ENCODE measurements at places on chromosomes 6 and 20. TPM values are rescaled to one million over a fixed set of nuclear protein-coding genes. Genes with fewer than 3 reads are reported as not detected.

DNA sequence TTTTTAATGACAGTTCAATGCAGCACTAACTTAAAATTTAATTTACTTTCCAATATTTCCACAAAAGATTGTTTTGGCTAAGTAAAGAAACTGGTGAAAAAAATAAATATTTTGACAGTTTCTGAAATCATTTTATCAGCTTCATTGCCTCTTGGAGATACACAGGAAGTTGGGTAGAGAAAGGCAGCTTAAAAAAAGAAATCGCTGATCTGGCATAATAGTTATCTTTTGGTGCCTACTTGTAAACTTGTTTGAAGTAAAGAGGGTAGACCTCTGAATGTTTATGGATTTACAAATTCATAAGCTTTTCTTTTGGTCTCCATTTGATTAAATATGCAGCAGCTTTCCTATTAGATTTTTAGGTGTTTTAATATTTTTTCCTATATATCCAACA lies 103.4 kb downstream of the RTN4IP1 start:
- H3K36me3 ChIP-seq = peaks cover 38% of the 10 kb centered on the region
- no peaks in the 10 kb centered on the region for H3K27me3 ChIP-seq
- peak overlapping the region; percentile 90 for H3K27ac ChIP-seq

GRCh38 chr6:160121558-160121957 lies at the start of gene SLC22A1:
Gene SLC22A1, plus strand, starts transcription at chr6:160121815. Its CDS starts 121 bp downstream, at chr6:160121936.
- H3K4me3 ChIP-seq = no peak within 1 kb of the TSS
- no peaks in the 10 kb centered on the region for H3K27me3 ChIP-seq
- no peaks in the 10 kb centered on the region for H3K4me1 ChIP-seq

- H3K27me3 ChIP-seq = peaks cover 41% of the 10 kb centered on the region
- H3K4me3 ChIP-seq = peak overlapping the region; percentile 75
- H3K27ac ChIP-seq = no peak overlapping the region
- DNase-seq = peak; percentile 74
- peaks cover 1% of the 10 kb centered on the region for H3K4me1 ChIP-seq
- H3K36me3 ChIP-seq = no peaks in the 10 kb centered on the region
These were observed 13.0 kb downstream of the RPP21 start for GRCh38 chr6:30357678-30358540.

DNA sequence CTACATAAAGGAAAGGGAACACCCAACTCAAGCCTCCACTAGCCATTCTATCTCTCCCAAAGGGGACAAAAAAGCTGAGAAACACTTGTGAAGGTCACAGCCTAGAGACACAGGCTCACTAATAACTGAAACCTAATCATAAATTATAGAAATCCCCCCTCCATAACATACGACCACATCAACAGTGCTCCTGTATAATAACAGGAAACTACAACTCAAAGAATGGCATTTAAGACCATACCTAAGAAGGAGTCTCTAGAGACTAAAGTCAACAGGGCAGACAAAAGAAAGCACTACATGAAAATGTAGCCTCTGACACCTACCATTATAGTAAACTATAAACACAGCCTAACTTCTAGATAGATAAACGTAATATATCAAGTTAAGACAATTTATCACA lies 82.7 kb downstream of the THEMIS start:
- no peak for DNase-seq
- no peaks in the 10 kb centered on the region for H3K27me3 ChIP-seq
- H3K4me3 ChIP-seq = peak overlapping the region; percentile 33
- H3K27ac ChIP-seq = peak overlapping the region; percentile 78

DNA sequence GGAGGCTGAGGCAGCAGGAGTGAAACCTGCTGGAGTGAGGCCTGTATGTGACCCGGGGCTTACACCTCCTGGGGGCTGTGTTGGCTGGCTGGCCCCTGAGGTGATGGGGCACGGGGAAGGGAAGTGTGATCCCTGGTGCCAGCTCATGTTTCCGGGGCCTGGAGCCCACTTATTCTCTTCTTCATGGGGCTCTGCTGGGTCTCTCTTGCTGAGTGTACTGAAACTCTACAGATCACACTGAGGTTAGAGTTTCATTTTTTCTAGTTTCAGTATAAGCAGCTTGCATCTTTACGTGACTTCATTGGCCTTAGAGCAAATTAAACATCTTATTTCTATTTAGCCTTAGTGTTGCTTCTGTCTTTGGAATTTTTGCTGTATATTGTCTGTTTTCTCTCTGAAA lies 96.2 kb downstream of the ANKS1A start:
- H3K4me1 ChIP-seq = no peaks in the 10 kb centered on the region
- no peak overlapping the region for H3K4me3 ChIP-seq
- no peak overlapping the region for H3K27ac ChIP-seq

- peaks cover 63% of the 10 kb centered on the region for H3K4me1 ChIP-seq
- peaks cover 29% of the 10 kb centered on the region for H3K36me3 ChIP-seq
- H3K27me3 ChIP-seq = no peaks in the 10 kb centered on the region
- no peak overlapping the region for H3K4me3 ChIP-seq
- DNase-seq = no peak
These were observed 37.9 kb downstream of the PREX1 start for GRCh38 chr20:48789781-48790472.

DNA sequence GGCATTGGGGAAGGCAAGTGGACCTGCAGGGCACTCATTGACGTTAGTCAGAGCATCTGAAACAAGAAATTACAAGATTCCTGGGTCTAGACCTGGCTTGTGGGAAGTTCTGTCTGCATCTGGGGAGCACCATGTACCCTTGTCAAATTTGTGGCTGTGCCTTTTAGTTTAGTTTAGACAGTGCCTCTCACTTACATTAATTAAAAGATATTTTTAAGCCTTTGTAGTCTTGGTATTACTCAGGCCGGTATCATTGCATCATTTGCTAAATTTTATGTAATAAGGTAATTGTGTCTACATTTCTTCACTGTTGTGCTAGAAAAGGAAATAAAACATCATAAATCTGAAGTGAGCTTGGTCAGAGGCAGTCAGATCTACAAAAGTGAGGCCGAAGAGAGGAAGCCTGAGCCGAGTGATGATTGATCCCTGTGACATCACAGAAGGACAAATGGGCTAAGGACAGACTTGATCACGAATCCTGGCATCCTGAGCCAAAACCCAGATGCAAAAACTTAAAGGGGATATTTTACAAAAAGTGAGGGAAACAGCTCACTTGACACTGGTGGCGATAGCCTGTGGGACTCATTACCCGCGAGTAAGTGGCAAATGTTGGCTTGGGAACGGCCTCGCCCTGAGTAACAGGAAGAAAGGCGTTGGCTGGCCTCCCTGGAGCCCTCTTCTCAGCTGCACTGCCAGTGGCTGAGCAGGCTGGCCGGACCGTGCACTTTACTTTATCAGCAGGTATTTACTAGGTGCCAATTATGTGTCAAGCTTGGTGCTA lies 106.5 kb downstream of the TCP11 start:
- no peaks in the 10 kb centered on the region for H3K36me3 ChIP-seq
- DNase-seq = no peak
- no peak overlapping the region for H3K4me3 ChIP-seq

- H3K27me3 ChIP-seq = no peaks in the 10 kb centered on the region
- DNase-seq = no peak
- no peaks in the 10 kb centered on the region for H3K36me3 ChIP-seq
- H3K27ac ChIP-seq = no peak overlapping the region
- H3K4me3 ChIP-seq = no peak overlapping the region
- H3K4me1 ChIP-seq = no peaks in the 10 kb centered on the region
These were observed 92.9 kb downstream of the TFAP2C start for GRCh38 chr20:56722042-56722441.

DNA sequence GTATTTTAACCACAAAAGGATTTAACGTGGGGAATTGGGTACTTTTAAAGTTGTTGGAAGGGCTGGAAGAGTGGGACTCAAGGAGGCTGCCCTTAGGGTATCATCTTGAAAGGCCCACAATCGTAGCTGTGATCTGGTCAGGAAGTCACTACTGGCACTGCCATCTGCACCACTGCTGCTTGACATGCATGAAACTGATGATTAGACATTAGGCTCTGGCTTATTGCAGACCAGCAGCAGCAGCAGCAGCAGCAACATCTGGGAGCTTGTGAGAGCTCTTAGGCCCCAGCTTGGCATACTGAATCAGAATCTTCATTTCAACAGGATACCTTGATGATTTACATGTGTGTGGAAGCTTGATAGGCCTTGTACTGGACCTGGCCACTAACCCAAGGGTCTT lies 68.6 kb downstream of the PHF20 start:
- H3K27ac ChIP-seq = peak overlapping the region; percentile 35
- H3K4me3 ChIP-seq = no peak overlapping the region
- peaks cover 21% of the 10 kb centered on the region for H3K4me1 ChIP-seq
- H3K27me3 ChIP-seq = no peaks in the 10 kb centered on the region
- peak; percentile 5 for DNase-seq
- peaks cover 43% of the 10 kb centered on the region for H3K36me3 ChIP-seq

DNA sequence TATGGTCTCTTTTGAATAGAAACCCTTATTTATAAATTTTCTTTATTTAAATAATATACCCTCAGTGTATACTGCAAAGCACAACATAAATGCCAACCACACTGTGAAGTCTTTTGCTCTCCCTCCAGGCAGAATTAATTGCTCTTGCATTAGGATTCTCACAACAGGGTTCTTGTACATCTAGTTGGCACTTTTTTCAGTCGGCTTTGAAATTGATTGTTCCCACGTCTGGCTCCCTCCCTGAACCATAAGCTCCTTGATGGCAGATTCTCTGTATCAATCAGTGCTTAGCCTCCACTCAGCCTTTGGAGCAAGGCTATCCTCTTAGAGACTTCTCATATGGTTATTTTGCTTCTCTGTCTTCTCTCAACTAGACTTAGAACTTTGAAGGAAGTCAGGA lies 288.0 kb upstream of the POU3F2 start:
- peaks cover 1% of the 10 kb centered on the region for H3K27me3 ChIP-seq
- no peak overlapping the region for H3K27ac ChIP-seq
- DNase-seq = no peak

DNA sequence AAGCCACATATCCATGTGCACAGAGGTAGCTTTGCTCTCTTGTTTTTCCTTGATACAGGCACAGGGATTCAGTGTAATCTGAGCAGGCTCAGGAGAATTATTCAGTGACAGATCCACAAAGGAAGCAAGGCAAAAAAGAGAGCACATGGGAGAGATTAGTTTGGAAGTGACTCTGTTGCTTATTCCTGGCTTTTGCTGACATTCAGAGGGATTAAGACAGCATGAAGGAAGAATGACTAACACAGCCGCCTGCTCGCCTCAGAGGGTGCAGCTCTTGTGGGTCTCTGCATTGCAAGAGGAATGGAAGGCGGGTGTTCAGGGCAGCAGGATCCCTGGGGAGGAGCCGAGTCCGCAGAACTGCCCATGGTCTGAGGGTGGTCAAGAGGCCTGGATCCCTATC lies 203.4 kb upstream of the KCNQ5 start:
- no peaks in the 10 kb centered on the region for H3K4me1 ChIP-seq
- H3K27ac ChIP-seq = no peak overlapping the region
- no peak for DNase-seq
- H3K36me3 ChIP-seq = no peaks in the 10 kb centered on the region

GRCh38 chr20:44858606-44859360 lies 26.7 kb upstream of the YWHAB start:
- no peaks in the 10 kb centered on the region for H3K27me3 ChIP-seq
- no peak overlapping the region for H3K4me3 ChIP-seq
- H3K4me1 ChIP-seq = peaks cover 22% of the 10 kb centered on the region
- DNase-seq = peak; percentile 20
- H3K27ac ChIP-seq = no peak overlapping the region

GRCh38 chr6:81002126-81002525 lies 750.4 kb downstream of the TENT5A start:
- no peak overlapping the region for H3K27ac ChIP-seq
- no peak overlapping the region for H3K4me3 ChIP-seq
- H3K27me3 ChIP-seq = no peaks in the 10 kb centered on the region
- H3K36me3 ChIP-seq = no peaks in the 10 kb centered on the region
- no peaks in the 10 kb centered on the region for H3K4me1 ChIP-seq

DNA sequence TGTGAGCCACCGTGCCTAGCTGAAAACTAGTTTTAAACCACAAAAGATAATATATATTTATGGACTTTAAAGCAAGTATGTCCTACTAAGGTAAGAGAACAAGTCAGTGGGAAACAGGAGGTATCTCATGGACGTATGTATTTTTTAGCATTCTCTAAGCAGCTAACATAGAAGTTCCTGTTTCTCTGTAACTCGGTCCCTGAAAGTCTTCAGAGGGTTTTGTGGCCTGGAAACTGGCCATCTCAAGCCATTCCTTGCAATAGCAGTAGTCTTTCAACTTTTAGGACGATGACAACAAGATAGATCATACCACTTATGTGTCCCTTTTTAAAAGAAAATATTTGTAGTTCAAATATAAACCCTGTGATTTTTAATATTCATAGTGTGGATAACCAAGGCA lies 95.6 kb upstream of the RALGAPA2 start:
- H3K27ac ChIP-seq = no peak overlapping the region
- no peaks in the 10 kb centered on the region for H3K36me3 ChIP-seq
- no peaks in the 10 kb centered on the region for H3K4me1 ChIP-seq
- H3K4me3 ChIP-seq = no peak overlapping the region
- peaks cover 3% of the 10 kb centered on the region for H3K27me3 ChIP-seq
- no peak for DNase-seq

DNA sequence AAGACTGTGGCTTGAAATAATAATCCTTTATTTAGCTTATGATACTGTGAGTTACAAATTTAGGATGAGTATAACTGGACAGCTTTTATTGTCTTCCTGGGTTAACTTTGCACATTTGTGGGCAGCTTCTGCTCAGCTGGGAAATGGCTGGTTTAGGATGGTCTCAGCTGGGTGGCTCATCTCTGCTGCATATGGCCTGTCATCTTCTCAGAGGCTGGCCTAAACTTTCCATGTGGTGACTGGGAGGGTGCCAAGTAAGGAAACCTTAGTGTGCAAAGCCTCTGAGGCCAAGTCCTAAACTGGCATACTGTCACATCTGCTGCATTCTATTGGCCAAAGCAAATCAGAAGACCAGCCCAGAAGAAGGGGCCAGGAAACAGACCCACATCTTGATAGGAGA lies 40.2 kb downstream of the BTBD3 start:
- no peaks in the 10 kb centered on the region for H3K36me3 ChIP-seq
- no peak for DNase-seq
- no peaks in the 10 kb centered on the region for H3K4me1 ChIP-seq
- no peak overlapping the region for H3K4me3 ChIP-seq

DNA sequence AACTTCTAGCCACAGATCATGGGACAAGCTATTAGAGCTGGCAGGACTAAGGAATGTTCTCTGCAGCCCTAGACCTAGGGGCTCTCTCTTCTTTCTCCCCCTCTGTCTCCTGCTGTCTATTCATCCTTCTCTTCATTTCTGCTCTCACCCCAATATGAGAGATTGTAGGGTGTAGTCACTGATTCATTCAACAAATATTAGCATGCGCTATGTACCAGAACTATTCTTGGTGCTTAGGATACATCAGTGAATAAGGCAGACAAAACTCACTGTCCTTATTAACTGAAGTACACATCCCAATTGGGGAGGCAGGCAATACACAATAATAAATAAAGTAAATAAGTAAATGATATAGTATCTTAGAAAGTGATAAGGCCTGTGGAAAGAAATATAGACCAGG lies 14.7 kb upstream of the SIRPB2 start:
- peaks cover 4% of the 10 kb centered on the region for H3K4me1 ChIP-seq
- peaks cover 14% of the 10 kb centered on the region for H3K27me3 ChIP-seq
- no peak overlapping the region for H3K4me3 ChIP-seq
- no peak overlapping the region for H3K27ac ChIP-seq
- H3K36me3 ChIP-seq = no peaks in the 10 kb centered on the region

FAM83C gene
- not detected for total RNA-seq

RAMACL gene
- not detected for total RNA-seq

LY86 gene
- total RNA-seq = not detected

BPIFA1 gene
- not detected for total RNA-seq

KIF6 gene
- 0.13 TPM for total RNA-seq

Data from activated CD8-positive, alpha-beta T cell treated with anti-CD3 and anti-CD28 coated beads for 36 hours (primary cell).